Caco-2 (cell line): ENCODE measurements at places on chromosomes 2 and 18.

- DNase-seq: no peak
These were observed 42.7 kb upstream of the LTBP1 start for GRCh38 chr2:32904074-32904473.

DNA sequence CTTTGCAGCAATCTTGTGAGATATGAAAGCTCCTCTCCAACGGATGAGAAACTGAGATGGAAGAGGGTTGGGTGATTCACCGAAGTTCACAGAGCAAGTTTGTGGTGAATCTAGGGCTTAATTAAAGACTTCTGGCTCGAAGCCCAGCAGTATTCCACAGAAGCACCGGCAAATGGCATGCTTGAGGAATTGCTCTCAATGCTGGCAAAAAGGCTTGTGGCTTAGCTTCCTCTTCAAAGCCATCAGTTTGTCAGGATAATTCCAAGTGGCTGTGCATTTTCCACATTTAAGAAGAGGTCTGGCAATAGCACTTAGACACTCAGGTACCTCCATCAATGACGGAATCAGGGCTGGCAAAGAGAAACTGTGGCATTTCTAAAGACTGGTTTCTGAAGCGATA is 98.7 kb upstream of the SLC66A3 start:
- no peak for DNase-seq

GRCh38 chr18:22324191-22325131 is 93.3 kb downstream of the CTAGE1 start:
- DNase-seq: no peak

DNA sequence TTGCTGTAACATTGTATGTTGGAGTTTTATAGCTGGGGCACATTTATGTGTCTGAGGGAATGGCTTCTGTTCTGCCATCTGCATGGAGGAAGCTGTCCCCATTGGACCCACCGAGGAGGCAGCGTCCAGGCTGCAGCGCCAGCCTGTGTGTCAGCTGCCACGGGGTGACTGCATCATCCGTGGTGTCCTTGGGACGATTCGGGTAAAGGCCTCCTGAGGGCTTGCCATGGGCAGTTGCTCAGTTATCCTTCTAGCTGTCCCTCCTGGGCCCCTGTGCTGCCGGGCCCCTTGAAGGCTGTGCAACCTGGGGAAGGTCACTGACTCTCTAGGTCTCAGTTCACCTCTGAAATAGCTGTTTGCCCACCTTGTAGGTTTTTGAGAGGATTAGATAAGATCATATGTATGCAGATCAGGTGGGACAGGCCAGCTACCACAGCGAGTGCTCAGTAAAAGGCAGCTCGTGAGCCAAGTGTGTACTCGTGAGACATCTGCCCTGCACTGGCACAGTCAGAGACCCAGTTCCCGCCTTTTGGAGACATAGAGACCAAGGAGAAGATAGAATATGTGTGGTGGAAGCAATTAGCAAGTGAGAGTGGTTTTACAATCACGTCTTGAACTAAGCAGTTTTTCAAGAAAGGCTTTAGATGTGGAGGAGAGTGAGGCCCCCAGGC is 10.6 kb downstream of the LDLRAD4 start:
- no peak for DNase-seq

- DNase-seq: no peak
These were observed 199.6 kb downstream of the LDLRAD4 start for GRCh38 chr18:13418013-13418710.

DNA sequence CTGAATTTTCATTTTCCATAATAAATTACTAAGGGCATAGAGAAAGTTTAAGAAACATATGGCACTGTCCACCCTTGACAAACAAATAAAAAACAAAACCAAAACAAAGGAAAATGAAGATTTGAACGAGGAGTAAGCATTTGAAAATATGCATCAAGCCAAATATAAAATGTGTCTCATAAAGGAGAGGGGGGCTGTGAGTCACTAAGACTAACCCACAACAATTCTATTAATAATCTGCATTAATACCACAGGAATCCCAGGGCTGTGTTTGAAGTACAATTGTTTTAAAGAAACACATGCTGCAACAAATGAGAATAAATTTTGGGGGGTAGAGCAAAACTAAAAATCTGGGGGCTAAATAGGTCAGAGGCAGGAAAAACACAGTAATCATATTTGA is 53.8 kb upstream of the STK17B start:
- DNase-seq: no peak

DNA sequence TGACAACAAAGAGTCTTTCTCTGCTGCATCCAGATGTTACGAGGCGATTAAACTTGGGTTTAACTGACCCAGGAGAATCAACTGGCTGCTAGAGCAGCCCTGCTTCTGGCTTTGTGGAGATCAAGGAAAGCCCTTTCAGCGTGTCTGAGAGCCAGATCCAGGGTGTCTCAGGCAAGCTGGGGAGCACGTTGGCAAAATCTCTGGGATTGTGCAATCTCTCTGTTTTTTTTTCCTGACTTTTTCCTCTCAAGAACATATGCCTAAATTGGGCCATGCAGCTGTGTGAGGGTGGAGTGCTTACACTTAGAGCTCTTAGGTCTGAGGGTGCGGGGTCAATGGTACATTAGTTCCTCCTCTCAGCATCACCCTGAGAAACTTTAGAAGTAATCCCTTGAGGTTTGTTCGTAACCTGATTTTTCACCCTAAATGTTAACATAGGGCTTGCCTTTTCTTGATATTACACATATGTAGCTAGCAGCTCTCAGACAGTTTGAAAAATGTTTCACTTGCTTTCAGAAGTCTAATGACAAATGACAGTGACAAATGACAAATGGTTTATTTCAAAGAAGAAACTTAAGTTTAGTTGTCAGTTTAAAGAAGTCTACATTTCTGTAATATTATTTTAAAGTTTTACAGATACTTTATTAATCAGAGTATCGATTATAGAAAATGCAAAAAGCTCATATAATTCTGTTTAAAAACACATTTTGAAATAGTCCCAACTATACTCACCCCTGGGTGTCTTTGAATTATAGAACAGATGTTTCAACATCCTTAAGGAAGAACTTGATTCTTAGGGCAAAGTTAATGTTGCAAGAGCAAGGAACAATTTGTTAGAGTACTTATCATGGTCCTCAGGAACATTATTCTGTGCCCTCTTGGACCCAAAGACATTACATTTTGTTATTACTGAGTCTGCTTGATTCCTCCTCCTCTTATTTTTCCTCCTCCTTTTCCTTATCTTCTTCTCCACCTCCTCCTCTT is 38.4 kb upstream of the ZSWIM2 start:
- DNase-seq: no peak

- no peak for DNase-seq
These were observed 84.1 kb downstream of the NDUFA10 start for GRCh38 chr2:239940861-239941570.

GRCh38 chr2:201071479-201072200 is at the start of the genes HYCC2 and NDUFB3:
HYCC2 (minus strand) TSS chr2:201071671; CDS start chr2:201024009, 47,662 bp downstream.
NDUFB3 (plus strand) TSS chr2:201072001; CDS start chr2:201078883, 6,882 bp downstream.
- peak; percentile 96 for DNase-seq

- no peak for DNase-seq
These were observed 56.4 kb downstream of the KCNF1 start for GRCh38 chr2:10968176-10968575.
